Activated CD4-positive, alpha-beta T cell treated with anti-CD3 and anti-CD28 coated beads for 1 hour (primary cell): ENCODE measurements at places on chromosomes 16 and 17.

- DNase-seq: no peak
Observed at GRCh38 chr16:85616607-85617321, 3.6 kb downstream of the GSE1 start.

GRCh38 chr16:11118479-11118878, 137.5 kb downstream of the SOCS1 start:
- DNase-seq: no peak

- DNase-seq: no peak
Observed at GRCh38 chr17:5516060-5516792, 29.9 kb downstream of the MIS12 start.

GRCh38 chr16:81616321-81617020, 162.6 kb upstream of the PLCG2 start:
- peak; percentile 50 for DNase-seq

- DNase-seq: no peak
Observed at GRCh38 chr17:75525806-75526554, 483 bp downstream of the LLGL2 start.

DNA sequence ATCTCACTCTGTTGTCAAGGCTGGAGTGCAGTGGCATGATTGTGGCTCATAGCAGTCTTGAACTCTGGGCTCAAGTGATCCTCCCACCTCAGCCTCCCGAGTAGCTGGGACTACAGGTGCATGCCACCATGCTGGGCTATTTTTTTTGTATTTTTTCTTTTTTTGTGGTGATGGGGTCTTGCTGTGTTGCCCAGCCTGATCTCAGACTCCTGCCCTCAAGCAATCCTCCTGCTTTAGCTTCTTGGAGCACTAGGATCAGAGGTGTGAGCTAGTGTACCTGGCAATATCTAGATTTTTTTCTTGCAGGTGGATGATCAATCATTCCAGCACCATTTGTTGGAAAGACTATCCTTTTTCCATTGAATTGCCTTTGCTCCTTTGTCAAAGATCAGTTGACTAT, 52.8 kb upstream of the IL34 start:
- no peak for DNase-seq

- DNase-seq: no peak
Observed at GRCh38 chr16:70418274-70418992, 20.5 kb downstream of the ST3GAL2 start.

GRCh38 chr17:38339891-38340290, 3.9 kb downstream of the GPR179 start:
- DNase-seq: no peak

DNA sequence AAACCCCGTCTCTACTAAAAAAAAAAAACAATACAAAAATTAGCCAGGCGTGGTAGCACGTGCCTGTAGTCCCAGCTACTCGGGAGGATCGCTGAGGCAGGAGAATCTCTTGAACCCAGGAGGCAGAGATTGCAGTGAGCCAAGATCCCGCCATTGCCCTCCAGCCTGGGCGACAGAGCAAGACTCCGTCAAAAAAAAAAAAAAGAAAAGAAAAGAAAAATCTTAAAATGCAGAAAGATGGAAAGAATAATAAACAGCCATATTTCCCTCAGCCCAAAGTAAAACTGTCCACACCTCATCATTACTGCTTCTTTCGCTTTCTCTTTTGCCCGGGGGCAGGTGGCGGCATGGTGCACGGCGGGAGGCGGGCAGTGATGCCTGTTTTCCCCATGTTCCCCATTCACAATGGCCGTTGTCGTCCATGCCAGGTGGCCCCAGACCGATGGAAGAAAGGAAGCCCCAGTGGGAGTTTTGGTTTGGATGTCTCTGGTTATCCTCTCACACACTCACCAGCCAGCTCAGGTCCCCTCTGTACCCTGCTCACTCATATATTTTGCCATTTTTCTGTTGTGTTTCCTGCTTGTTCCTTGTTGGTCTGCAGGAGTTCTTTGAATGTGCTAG, 37.0 kb upstream of the PEMT start:
- DNase-seq: peak; percentile 19

GRCh38 chr17:5715478-5715877, 131.2 kb upstream of the NLRP1 start:
- DNase-seq: no peak

GRCh38 chr17:29590411-29591145, 1.1 kb upstream of the GIT1 start:
- no peak for DNase-seq

GRCh38 chr16:89584768-89585549, 9.4 kb downstream of the CPNE7 start:
- no peak for DNase-seq

DNA sequence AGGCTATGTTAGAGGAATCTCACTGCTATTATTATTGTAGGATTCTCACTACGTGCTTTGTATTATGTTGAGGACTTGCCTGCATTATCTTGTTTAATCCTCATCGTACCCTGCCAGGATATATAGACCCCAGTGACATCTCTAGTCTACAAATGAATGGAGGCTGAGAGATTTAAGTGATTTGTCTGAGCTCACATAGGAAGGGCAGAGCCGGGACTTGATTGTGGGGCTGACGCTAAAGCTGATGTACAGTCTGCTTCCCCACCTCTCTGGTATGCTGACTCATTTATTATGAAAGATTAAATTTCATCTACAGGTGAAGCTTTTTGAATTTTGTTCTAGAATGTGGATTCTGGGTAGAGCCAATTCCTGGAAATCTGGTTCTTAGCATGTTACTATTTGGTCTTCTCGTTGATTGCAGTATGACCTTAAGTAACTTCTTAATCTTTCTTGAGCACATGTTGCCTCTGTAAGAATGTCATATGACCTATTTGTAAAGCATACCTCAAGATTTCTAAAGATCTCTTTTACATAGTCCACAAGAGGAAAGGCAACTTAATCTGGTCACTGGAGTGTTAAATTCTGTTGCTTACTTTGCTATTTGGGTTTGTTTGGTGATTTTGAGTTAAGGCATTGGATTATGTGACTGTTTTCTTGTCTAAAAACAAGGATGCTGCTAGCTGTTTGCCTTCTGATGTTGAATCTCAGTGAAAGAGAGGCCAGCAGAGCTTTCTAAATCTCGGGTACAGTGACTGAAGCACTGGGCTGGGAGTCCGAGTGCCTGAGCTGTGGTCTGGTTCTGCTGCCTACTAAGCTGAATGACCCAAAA, 12.4 kb downstream of the METTL9 start:
- no peak for DNase-seq

DNA sequence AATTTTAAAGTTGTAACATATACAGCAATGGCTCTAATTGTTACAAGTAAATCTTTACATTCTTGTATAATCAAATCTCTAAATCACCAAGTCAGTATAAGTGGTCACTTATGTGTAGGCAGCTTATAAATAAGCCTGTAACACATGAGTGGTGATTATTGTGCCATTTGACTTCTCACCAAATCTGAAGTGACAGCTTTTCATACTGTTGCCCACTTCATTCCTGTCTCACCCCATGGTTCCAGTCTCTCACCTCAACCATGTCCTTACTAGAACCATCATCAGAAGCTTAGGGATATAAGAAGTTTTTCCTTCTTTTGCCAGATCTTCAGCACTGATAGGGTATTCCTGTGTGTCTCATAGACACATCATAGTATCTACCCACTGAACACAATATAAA, 23.5 kb downstream of the TNRC6A start:
- DNase-seq: no peak

GRCh38 chr17:50169121-50169764, 3.4 kb downstream of the SGCA start:
- peak; percentile 28 for DNase-seq

GRCh38 chr17:75267153-75267410, 3.9 kb downstream of the MIF4GD start:
- DNase-seq: no peak

DNA sequence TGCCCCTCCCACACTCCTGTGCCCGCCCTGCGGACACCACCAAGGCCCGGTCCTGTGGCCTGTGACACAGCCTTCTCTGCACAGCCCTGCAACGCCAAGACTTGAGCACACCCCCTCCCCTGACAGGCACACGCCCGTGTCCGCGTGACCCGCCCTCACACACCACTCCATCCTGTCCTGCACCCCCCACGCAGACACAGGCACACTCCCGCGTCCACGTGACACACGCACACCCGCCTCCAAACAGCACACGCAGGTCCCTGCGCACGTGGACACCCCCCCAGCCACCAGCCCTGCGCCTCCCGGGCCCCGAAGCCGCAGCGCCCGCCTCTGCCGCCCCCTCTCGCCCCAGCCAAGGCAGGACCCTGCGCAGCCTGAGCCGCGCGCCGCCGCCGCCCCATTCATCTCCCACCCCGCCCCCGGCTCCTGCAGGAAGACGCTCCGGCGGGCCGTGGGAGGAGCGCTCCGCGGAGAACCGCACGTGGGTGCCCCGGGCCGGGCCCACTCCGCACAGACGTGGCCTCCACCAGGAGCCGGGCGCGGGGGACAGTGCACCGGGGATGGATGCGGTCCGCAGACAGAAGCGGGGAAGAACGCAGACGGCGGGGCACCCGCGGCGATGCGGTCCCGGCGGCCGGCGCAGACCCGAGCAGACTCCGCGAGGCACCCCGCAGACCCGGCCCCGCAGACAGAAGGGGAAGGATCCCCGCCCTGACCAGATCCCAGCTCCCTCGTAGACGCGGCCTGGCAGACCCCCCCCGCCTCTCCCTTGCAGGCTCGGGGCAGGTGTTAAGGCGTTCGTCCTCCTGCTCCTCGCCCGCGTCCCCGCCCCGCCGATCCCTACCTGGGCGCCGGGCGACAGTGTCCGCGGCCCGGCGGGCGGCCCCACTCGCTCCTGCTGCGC, 506 bp downstream of the CAMKK1 start:
- DNase-seq: peak; percentile 62

- no peak for DNase-seq
Observed at GRCh38 chr17:73546114-73546513, 98.1 kb downstream of the SDK2 start.

- peak; percentile 21 for DNase-seq
Observed at GRCh38 chr17:5042157-5043022, 7.2 kb upstream of the SLC52A1 start.

DNA sequence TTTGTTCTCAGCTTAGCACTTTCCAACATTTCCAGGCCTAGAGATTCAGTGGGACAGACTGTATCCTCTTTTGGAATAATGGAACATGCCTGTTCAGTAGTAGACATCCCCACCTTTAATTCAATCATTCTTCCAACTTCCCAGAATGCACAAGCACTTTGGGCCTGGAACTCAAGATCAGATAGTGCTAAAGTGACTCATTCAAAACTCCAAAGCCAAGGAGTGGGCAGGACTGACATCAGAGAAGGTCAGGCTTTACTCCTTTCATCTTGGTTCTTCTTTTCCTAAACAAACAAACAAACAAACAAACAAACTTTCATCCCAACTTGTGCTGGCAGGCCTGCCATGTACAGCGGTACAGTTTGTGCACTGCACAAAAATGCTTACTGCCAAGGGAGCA, 172.0 kb downstream of the AXIN2 start:
- no peak for DNase-seq

DNA sequence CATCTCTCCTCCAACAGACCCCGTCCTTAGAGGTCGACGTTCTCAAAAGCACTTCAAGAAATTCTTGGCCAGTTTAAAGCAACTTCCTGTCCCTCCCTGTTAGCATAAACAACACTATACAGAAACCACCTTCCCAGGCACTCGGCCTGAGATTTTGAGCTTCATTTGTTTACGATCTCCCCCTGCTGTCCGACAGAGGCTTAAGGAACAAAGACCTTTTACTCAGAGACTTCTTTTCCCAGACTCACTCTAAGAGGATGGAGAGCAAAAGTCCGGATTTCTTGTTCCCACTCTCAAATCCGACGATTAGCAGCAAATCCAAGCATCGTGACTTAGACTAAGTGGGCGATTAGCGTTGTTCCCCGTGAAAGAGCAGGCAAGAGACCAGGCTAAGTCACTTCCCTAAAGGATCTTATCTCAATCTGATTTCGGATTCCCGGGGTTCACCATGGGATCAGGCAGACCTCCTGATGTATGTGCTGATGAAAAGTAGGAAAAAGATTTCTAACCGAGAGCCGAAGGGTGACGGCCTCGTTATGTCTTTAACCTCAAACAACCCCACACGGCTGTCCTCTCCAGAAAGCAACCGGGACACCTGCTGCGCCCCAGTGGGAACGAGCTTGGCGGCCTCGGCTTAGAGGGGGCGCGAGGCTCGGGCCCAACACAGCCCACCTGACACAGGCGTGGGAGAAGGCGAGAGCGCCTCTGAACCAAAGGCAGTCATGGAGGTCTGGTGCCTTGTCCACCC, 598 bp downstream of the INPP5K start:
- DNase-seq: peak; percentile 33

DNA sequence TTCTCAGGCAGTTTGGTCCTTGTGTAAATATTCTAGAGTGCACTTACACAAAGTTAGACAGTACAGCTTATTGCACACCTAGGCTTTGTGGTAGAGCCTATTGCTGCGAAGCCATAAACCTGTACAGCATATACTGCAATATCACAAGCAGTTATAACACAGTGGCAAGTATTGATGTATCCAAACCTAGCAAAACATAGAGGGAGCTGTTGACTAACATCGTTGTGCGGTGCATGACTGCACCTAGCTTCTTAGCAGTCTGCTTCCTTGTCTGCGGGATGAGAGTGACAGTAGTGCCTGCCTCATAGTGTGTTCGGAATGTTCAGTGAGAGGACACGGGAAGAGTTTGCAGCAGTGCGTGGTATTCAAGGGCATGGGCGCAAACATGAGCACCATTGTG, 78.9 kb downstream of the MPRIP start:
- no peak for DNase-seq

GRCh38 chr17:76631821-76632565, 11.6 kb downstream of the ST6GALNAC1 start:
- DNase-seq: no peak

GRCh38 chr16:55703003-55704001, 47.5 kb downstream of the SLC6A2 start:
- no peak for DNase-seq

- DNase-seq: no peak
Observed at GRCh38 chr17:78125138-78125913, 3.2 kb downstream of the TMC6 start.

DNA sequence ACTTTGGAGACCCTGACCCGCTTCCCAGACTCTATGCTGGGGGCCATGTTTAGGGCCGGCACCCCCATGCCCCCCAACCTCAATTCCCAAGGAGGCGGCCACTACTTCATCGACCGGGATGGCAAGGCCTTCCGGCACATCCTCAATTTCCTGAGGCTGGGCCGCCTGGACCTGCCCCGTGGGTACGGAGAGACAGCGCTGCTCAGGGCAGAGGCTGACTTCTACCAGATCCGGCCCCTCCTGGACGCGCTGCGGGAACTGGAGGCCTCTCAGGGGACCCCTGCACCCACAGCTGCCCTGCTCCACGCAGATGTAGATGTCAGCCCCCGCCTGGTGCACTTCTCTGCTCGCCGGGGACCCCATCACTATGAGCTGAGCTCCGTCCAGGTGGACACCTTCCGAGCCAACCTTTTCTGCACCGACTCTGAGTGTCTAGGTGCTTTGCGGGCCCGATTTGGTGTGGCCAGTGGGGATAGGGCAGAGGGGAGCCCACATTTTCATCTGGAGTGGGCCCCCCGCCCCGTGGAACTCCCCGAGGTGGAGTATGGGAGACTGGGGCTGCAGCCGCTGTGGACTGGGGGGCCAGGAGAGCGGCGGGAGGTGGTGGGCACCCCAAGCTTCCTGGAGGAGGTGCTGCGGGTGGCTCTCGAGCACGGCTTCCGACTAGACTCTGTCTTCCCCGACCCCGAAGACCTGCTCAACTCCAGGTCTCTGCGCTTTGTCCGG, 1.1 kb downstream of the KCTD11 start:
- no peak for DNase-seq

GRCh38 chr17:83179811-83180210, 100.4 kb downstream of the METRNL start:
- DNase-seq: no peak
